ENCODE measurements at places on chromosomes 12 and 14.

- DNase-seq: no peak
These were observed 354.4 kb downstream of the MED13L start for GRCh38 chr12:115922952-115923564.

- DNase-seq: no peak
These were observed 743 bp downstream of the PUS1 start for GRCh38 chr12:131929581-131930456.

- DNase-seq: no peak
These were observed 8.7 kb downstream of the SLC11A2 start for GRCh38 chr12:51017452-51017851.

GRCh38 chr12:119877639-119877948 is 474 bp upstream of the CIT start:
- no peak for DNase-seq

DNA sequence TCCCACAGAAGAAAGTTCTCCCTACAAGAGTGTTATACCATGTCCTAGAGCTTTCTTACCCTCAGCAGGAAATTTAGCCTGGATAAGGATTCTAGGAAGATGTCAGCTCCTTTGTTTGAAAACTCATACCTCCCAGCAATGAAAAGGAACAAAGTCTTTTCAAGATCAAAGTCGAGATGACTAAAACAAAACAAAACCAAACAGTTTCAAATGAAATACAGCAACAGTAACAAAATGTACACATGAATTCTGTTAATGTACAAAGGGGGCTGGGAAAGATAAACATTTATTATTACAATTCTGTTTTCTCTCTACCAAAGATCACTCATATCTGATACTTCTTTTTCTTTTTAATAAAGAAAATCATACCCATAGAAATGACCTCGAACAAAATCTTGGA is 36.8 kb downstream of the SPX start:
- no peak for DNase-seq

DNA sequence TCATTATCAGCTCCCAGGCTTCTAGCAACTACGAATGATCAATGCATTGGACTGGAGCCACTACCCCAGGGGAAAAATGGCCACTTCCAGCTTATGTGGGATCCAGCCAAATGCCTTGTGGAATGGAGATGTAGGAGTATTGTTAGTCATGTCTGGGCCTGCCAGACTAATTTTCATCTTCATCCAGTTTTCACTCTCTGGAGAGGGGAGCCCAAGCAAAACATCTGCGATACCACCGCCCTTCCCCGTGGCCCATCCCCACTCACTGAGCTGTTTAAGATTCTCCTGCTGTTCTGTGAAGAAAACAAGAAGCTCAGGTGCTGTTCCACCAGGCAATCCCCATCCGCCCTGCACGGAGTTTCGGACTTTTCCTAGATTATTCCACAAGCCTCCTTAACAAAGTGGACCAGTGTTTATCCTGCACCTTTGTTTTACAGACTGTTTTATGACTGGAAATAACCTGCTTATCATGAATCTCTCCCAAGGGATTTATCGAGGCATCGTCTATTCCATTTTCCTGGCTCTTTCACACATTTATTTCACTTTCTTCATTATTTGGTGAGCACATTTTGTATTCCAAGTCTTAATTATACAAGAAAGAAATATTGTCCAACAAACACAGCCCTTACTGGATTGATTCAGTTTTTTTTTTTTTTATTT is 35.5 kb upstream of the MAX start:
- DNase-seq: no peak

DNA sequence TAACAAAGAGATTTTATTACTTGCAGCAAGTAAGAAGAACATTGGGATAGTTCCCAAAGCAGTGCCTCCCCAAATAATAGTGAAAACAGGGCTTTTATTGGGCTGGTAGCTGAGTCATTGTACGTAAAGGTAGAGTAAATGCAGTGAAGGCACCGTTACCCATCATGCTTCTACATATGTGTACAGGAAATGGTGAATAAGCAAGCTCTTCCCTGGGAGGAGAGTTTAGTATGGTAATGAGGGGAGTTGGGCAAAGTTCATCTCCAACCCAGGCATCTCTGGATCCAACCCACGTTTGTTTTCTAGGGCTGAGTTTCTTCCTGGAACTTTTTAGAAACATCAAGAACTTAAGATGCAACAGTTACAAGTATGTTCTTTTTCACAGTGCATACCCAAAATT is 56.2 kb downstream of the KCNK13 start:
- DNase-seq: no peak

GRCh38 chr14:36398463-36399291 is 78.2 kb upstream of the MBIP start:
- no peak for DNase-seq

- DNase-seq: no peak
These were observed 7.8 kb downstream of the ZFP36L1 start for GRCh38 chr14:68784978-68785533.

DNA sequence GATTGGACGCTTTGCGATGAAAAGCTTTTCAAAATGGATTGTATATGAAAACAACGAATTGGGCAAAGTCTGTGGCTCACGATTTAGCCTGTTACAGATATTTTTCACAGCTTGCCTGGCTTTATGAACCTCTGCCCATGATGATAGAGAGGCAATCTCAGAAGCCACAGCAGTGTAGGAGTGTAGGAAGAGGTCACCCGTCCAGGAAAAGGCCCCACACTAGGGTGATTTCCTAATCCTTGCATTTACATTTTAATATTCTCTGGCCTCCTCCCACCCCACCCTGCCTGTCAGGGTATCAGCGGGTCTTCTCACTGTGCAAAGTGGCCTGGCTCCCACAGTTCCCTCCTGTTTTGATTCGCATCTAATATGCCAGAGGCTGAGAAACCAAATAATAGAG is 81.8 kb upstream of the FOXN3 start:
- DNase-seq: no peak

DNA sequence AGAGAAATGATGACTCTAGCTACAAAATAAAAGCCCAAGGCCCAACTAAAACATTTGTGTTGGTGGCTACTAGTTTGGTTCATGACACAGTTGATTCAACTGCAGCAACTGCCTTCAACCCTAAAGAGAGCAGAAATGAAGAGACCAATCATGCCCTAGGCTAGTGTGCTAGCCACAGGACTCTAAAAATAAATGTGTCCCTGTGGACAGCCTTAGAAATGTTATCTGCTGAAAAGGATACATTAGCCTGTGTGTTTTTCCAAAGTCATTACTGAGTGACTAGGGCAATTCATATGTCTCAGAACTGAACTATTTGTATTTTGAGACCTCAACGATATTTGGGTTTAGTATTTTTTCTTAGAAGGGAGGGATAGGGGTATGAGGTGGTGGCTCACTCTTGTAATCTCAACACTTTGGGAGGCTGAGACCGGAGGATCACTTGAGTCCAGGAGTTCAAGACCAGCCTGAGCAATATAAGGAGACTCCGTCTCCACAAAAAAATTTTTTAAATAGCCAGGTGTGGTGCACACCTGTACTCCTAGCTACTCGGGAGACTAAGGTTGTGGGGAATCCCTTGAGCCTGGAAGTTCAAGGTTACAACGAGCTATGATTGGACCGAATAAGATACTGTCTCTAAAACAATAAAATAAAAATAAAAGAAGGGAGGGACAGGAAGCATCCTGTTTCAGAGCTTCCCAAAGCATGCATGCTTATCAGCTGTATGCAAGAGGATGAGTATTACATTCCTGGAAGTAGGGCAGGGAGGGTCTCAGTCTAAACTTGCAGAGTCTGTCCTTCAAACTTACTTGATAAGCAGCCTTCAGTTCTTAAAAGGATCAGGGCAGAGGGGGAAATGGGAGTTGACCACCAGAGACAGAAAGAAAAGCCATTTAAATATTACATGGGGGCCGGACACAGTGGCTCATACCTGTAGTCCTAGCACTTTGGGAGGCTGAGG is 29.6 kb upstream of the NAP1L1 start:
- DNase-seq: no peak

- DNase-seq: no peak
These were observed 13.7 kb upstream of the DYNC1H1 start for GRCh38 chr14:101950516-101951215.

- DNase-seq: no peak
These were observed 307.3 kb upstream of the PRKD1 start for GRCh38 chr14:30234966-30235365.

DNA sequence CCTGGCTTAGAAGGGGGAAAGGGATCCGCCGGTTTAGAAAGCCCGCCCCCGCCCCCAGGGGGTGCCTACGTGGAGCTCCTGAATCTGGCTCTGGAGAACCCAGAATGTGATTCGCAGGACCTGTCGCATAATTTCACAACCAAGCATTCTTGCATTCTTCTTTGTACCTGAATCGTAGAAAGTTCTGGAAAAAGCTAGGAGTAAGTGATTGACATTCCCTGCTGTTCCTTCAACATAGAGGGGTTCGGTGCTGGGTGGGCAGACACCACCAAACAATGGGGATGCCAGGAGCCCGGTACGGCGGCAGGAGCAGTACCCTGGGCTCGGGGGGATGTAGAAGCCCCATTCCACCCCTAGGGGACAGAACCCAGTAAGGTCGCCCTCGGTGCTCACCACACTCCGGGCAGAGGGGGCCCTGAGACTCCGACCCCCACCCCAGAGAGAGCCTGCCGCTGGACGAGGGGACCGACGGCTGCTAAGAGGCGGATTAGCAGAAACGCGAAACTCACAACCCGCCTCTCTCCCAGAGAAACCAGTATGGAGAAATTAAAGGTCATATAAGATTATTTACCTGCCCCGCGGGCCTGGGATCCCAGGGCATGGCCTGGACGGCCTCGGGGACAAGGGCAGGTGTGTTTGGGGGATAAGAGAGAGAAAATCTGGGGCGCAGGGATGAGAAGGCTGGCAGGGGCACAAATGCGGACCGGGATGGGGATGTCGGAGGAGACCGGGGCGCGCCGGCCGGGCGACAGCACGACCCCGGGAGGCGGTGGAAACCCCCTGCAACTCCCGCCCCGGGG is 520 bp downstream of the CSRP2 start:
- DNase-seq: no peak

- DNase-seq: no peak
These were observed 271.0 kb downstream of the APAF1 start for GRCh38 chr12:98916106-98916505.

GRCh38 chr14:65791191-65791981 is 378.9 kb downstream of the FUT8 start:
- DNase-seq: no peak

- no peak for DNase-seq
These were observed 48.6 kb upstream of the PCNX1 start for GRCh38 chr14:70858641-70859040.

- DNase-seq: no peak
These were observed 680.8 kb downstream of the BCL11B start for GRCh38 chr14:98591161-98591560.

GRCh38 chr12:95300286-95300685 is 82.7 kb downstream of the VEZT start:
- DNase-seq: no peak

- no peak for DNase-seq
These were observed 1.2 kb upstream of the HECTD1 start for GRCh38 chr14:31208546-31209424.

DNA sequence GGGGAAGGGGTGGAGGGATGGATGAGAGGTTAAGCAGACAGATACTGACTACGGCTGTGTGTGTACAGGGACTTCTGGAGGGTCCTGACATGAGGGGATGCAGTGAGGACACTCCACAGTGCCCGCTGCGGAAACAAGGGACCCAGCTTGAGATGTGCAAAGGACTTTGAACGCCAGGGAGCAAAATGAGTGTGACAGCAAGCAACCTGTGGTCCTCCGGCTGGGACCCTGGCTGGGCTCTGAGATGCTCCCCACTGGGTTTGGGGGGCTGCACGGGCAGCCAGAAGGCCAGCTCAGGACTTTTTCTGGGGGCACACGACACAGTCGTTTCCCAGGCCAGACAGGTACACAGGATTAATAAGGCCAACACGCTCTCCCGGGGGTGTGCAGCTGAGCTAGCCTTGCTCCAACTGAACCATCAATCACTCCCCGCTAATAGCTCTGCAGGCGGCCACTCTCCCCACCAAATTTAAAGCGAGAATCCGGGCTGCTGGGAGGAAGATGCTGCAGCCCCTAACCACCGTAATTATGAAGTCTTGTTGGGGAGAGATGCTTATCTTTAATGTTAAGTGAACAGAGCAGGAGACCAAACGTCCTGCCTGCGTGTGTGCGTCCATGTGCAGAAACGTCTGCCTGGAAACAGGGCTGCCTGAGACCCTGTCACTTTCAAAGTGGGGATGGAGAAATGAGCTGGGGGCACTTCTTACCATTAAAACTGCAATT is 51.6 kb upstream of the DLK1 start:
- DNase-seq: no peak

DNA sequence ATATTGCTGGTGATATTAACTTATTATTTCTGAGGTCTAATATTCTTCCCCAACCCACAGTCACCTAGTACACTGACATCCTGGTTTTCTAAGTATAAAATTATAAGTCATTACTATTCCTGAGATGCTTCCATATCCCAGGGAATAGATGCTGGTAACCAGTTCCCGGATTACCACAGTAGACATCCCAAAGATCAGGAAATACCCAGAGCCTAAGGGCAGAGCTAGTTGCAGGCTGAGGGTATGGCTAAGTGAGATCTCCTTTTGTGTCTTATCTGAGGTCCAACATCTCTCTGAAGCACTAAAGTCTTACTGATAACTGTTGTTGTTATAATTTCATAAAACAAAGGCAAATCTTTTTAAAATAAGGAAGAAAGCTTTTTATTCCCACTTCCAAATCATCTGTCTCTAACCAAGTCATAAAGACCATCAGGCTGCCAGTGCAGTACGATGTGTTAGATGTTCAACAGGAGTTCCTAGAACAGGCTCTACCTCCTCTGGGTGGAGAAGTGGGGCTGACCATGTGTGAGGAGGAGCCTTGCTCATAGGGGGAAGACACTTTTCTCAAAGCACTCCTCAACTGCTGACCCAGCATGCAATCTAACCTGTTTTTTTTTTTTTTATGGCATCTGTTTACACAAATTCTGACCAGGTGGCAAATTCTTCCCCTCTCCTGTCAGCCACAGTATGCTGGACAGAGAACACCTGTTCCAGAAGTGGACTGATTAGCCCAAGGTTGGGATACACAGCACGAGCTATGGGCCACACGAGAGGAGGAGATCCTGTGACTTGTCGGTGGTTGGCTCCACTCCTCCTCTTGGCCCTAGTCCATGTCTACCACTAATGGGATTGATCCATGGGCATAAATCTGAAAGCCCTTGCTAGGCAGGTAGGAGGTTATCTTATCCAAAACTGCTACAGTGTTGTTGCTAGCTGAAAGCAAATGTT is 16.1 kb upstream of the GRIP1 start:
- DNase-seq: no peak

DNA sequence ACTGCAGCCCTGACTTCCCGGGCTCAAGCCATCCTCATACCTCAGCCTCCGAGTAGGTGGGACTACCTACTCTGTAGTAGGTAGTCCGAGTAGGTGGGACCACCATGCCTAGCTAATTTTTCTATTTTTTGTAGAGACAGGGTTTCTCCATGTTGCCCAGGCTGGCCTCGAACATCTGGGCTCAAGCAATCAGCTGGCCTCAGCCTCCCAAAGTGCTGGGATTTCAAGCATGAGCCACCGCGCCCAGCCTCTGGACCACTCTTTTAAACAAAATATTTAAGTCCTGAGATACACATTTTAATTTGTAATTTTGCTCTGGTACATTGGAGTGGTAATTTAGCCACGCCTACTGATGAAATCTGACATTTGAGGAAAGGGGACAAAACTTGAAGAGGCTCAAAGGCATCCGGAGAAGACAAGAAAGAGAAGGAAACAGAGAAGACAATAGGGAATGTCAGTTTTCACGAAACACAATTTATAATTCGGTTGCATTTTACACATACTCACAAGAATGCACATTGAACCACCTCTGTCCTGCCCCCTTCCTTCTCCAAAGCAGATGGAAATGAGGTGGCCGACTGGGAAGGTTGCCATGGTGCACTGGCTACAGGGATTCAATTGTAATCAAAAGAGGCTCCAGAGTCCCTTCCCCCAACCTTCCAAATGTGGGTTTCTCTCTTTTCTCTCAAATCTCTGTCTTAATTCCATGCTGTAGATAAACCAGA is 9.7 kb upstream of the TUBA1A start:
- no peak for DNase-seq

All from stimulated activated CD8-positive, alpha-beta memory T cell treated with anti-CD3 and anti-CD28 coated beads, Interleukin-7, amount 100 ng/mL, for 4 hours (primary cell).